ENCODE measurements at places on chromosomes 7 and 10.

DNA sequence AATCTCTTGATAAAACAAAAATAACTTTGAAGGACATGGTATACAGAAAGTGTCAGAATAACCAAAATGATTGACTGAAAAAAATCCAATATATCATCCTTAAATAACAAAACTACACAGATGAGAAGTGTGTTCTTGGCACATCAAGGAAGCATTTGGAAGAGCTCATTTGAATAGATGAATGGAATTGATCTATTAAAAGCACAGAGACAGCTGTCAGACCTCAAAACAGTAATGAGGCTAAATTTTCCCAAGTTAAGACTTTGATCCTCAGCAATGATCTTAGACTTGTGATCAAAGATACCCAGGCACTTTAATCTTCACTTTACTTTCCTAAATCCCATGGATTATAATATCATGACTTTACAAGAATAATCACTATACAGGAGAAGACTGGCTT, 395.4 kb upstream of the NFE2L3 start:
- no peak for DNase-seq

DNA sequence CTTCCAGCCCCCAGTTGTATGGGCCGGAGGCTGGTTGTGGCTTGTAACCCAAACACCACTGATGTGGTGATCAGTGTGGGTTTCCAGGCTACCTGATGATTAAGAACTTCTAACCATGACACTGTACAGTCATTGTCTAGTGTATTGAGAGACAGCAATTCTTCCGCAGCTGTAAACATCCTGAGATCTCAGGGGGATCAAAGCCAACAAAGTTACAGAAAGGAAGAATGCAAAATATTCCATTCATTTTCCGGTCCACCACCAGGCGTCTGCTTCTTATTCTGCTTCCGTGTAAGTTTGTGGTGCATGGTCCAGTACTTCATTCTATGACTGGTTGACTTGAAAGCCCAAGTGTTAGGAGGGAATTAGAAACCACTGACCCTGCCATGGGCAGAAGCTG, 10.3 kb upstream of the GLI3 start:
- no peak for DNase-seq

GRCh38 chr7:142865766-142866165, 10.9 kb downstream of the EPHB6 start:
- DNase-seq: no peak

DNA sequence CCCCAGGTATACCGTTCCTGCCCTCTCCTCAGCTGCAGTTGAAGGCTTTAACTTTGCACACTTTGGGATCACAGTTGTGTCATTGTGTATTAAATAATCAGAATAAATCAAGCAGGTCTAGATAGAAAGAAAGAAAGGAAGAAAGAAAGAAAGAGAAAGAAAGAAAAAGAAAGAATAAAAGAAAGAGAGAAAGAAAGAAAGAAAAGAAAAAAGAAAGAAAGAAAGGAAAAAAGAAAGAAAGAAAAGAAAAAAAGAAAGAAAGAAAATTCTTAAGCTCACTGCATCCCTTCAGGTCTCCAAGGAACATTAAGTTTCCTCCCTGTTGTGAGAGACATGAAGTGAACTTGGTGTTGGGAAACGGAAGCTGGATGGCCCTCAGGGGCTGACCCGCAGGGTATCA, 17.2 kb upstream of the TRIM24 start:
- DNase-seq: no peak

DNA sequence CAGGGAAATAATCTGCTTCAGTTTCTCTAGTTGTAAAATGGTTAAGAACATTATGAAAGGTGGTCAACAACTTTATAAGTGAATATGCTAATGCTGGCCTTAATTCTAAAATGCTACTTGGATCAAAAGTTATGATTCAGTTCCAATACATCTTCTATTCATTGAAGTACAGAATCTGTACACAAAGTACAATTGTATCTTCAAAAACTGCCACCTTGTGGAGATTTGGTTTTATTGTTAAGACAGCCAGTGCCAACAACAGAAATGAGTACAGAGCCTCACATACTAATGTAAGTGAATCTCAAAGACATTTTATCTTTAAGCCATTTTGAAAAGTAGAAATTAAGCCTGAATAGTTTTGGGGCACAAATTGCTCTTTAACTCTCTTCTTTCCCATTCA, 194.0 kb downstream of the CFTR start:
- DNase-seq: no peak

- no peak for DNase-seq
These were observed 93.3 kb downstream of the MGMT start for GRCh38 chr10:129560361-129560760.

- no peak for DNase-seq
These were observed 37.3 kb downstream of the INPP5A start for GRCh38 chr10:132574783-132575319.

- DNase-seq: no peak
These were observed 135.8 kb upstream of the UNC5B start for GRCh38 chr10:71076473-71077142.
